Left ventricle myocardium inferior (tissue), 1 donor: ENCODE measurements at places on chromosomes 7 and 10.
A peak's percentile ranks its signal among the peaks of the same experiment; 100 is the strongest.

GRCh38 chr7:55887821-55888247 is 578 bp downstream of the ZNF713 start:
- no peak for DNase-seq

GRCh38 chr7:94656925-94657731 is 1.2 kb upstream of the SGCE start:
- DNase-seq, result no peak

- DNase-seq, result no peak
These were observed 186.6 kb downstream of the DNAJB6 start for GRCh38 chr7:157523371-157523765.

DNA sequence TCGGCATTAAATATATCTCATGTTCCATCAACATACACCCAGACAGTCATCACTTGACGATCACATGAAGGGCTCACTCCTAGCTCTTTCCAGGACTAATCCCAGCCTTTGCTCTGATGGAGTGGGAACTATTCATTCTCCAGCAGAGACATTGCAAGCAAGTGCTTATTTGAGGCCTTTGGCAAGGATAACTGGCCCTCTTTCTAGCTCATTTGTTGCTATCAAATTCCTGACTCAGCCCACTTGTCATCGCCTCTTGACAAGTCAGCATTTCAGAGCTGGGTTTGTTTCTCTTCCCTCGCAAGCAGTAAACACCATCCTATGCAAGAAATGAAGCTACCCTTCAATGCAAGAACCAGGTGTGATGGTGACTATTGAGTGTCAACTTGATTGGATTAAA is 1165.7 kb upstream of the AUTS2 start:
- DNase-seq, result no peak

- no peak for DNase-seq
These were observed 99.9 kb upstream of the ZNF32 start for GRCh38 chr10:43748560-43748959.

DNA sequence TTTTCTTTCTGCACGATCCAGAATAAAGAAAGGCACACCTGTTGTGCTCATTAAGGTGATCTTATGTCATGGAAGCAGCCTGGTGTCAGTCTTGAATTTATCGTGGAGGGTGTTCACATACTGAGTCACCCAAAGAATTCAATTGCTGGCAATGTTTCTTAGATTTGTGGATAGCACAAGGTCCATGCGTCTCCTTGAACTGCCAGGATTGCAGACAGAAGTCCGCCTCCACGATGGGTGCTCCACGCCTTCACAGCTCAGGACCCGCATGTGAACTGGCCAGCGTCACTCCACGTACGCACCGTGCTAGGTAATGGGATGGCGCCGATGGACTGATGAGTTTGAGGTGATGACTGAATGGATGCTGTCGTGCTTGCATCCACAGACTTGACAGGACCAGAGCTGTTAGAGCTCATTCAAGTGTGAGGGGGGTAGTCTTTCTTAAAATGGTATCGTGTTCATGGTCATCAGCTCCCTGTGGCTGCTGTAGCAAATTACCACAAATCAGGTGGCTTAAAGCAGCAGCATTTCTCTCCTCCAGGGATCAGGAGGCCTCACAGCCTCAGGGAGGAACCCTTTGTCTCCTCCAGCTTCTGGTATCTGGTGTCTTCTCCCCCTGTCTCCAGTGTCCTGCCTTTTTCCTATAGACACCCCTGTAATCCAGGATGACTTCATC is 65.4 kb upstream of the DNAJB6 start:
- DNase-seq, result no peak

- no peak for DNase-seq
These were observed 633.9 kb downstream of the ARL4A start for GRCh38 chr7:13321316-13321715.

DNA sequence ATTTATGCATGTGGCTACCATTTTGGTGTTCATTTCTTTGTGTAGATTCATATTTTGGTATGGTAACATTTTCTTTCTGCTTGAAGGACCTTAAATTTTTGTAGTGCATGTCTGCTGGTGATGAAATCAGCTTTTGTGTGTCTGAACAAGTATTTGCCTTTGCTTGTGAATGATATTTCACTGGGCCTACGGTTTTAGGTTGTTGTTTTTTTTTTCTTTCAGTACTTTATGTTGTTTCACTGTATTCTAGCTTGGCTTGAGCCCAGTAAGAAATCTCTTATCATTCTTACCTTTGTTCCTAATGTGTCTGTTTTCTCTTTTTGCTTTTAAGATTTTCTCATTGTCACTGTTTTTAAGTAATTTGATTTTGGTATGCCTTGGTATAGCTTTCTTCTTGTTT is 31.9 kb downstream of the SAMD8 start:
- no peak for DNase-seq

- DNase-seq, result no peak
These were observed 131.7 kb downstream of the RTKN2 start for GRCh38 chr10:62136931-62137330.

GRCh38 chr10:34615770-34616169 is 199.3 kb downstream of the PARD3 start:
- DNase-seq, result no peak

- DNase-seq, result no peak
These were observed 2.2 kb upstream of the ARHGAP12 start for GRCh38 chr10:31930856-31931255.

- peak; percentile 42 for DNase-seq
These were observed 598.5 kb downstream of the SORCS3 start for GRCh38 chr10:105239311-105240219.

DNA sequence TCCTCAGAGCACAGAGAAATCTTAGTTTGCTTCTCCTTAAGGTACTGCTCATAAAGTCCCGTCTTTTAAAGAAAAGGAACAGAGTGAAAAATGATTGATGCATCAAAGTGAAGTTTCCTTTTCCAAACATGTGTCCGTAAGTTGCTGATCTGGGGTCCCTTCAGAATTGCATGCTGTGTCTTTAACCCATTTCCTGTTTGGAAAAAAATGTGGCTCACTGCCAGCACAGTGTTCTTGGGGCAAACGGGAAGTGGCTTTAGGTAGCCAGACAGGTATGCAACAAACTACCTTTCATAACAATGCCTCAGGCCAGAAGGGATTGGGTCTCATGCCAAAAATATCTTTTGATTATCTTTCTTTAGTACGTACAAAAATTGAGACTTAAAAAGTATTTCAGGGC is 50.9 kb downstream of the TFAM start:
- DNase-seq, result no peak

DNA sequence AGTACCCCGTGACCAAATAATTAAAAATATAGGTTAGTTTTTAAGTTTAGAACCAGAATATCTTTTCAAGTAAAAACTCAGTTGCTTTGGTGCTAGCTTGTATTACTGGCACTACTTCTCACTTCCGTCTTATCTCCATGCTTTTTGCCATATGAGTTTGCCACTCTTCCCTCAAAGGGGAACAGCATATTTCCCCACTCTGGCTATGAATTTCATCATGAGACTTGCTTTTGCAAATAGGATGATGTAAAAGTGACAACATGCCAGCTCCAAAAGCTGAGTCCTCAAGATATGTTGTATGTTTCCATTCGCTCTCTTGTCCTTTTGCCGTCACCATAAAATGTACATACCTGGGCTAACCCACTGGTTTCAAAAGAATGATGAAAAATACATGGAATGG is 178.1 kb upstream of the SEMA3A start:
- no peak for DNase-seq

- DNase-seq, result no peak
These were observed 83.2 kb downstream of the USP6NL start for GRCh38 chr10:11528286-11528685.

- DNase-seq, result no peak
These were observed 45.7 kb upstream of the STRIP2 start for GRCh38 chr7:129388333-129389098.

GRCh38 chr10:69048103-69048502 is 39.8 kb upstream of the SRGN start:
- DNase-seq, result peak; percentile 33

DNA sequence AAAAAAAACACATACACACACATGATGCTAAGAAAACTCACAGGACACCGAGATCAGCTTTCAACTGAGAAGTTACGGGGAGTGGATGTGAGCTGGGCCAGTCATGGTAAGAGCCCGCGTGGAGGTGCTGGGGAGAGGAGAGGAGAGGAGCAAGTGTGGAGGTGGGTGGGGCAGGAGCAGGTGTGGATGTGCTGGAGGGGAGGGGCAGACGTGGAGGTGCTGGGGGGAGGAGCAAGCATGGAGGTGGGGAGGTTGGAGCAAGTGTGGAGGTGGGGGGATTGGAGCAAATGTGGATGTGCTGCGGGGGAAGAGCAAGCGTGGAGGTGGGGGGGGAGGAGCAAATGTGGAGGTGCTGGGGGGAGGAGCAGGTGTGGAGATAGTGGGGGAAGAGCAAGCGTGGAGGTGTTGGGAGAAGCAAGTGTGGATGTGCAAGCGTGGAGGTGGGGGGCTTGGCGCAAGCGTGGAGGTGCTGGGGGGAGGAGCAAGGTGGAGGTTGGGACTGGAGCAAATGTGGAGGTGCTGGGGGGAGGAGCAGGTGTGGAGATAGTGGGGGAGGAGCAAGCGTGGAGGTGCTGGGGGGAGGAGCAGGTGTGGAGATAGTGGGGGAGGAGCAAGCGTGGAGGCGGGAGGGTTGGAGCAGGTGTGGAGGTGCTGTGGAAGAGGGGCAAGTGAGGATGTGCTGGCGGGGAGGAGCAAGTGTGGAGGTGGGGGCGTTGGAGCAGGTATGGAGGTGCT is 24.5 kb upstream of the NCAPG2 start:
- DNase-seq, result no peak

DNA sequence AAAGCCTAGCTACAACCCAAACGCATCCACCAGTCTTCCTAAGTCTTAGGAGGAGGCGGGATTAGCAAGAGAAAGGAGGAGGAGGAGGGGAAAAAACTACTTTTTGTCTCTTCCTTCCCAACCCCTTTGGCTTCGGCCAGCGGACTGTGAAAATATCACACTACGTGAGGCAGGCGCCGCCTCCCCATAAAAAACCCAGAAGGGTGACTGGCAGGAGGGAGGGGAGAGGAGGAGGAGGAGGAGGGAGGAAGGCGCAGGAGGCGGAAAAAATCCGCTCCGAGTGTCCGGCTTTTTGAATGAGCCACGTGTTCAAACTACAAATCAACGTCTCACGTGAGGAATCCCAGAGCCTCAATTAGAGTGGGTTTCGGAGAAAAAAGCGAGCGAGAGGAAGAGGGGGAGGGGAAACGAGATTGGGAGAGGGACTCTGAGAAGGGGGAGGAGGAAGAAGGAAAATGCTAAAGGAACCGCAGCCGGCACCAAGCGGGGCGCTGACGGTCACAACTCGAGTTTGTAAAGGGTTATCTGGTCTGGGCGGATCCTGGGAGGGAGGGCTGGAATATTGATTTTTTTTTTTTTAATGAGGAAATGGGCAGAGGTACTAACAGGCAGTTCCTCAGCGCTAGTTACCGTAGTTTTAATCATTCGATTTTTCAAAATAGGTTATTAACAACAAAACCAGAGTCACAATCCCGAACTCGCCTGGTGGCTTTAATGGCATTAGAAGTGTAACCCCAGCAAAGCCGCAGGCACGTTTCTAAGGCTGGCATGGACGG is at the start of gene IGF2BP3:
Gene IGF2BP3 (minus strand): TSS at position 162 of the 776 bp plus-strand sequence. CDS start 381 bp downstream, outside the sequence.
- no peak for DNase-seq

DNA sequence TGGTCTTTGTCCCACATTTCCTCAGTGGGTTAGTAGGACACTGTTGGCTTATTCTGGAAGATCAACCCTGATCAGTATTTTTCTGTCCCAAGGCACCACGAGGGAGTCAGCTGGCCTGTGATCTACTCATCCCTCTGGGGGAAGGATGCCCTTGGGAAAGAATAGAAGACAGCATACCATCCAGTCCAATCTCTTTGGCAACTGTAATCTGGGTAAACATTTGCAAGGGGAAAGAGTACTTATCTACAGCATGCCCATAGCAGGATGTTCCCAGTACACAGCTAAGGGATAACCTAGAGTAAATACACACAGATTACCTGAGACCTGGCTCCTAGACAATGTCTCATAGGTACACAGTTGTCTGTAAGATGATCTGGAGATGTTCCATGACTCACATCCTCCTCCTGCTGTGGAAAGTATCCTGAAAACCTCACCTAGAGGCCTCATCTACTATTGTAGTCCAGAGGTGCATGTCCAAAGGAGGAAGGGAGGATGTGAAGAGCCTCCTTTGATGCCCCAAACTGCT is 134.3 kb upstream of the VWC2 start:
- DNase-seq, result no peak

DNA sequence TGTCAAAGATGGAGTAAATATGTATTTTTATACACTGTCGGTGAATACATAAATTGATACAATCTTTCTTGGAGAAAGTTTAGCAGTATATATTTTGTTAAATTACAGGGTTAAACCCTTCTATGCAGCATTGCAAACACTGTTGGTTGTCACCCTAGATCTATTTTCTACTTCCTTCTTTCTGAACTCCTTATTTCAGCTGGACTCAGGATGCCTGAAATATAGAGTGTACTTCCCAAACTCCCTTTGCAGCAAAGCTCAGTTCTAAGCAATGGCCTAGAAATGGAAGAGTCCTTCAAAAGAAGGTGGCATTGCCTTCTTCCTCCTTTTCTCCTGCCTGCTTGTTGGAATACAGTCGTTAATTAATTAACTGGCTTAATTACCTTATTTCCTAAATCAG is 20.6 kb downstream of the CUBN start:
- DNase-seq, result no peak

GRCh38 chr7:87375662-87376435 is 30.4 kb downstream of the CROT start:
- no peak for DNase-seq

GRCh38 chr7:92809760-92810573 is 26.4 kb downstream of the CDK6 start:
- DNase-seq, result peak; percentile 26

DNA sequence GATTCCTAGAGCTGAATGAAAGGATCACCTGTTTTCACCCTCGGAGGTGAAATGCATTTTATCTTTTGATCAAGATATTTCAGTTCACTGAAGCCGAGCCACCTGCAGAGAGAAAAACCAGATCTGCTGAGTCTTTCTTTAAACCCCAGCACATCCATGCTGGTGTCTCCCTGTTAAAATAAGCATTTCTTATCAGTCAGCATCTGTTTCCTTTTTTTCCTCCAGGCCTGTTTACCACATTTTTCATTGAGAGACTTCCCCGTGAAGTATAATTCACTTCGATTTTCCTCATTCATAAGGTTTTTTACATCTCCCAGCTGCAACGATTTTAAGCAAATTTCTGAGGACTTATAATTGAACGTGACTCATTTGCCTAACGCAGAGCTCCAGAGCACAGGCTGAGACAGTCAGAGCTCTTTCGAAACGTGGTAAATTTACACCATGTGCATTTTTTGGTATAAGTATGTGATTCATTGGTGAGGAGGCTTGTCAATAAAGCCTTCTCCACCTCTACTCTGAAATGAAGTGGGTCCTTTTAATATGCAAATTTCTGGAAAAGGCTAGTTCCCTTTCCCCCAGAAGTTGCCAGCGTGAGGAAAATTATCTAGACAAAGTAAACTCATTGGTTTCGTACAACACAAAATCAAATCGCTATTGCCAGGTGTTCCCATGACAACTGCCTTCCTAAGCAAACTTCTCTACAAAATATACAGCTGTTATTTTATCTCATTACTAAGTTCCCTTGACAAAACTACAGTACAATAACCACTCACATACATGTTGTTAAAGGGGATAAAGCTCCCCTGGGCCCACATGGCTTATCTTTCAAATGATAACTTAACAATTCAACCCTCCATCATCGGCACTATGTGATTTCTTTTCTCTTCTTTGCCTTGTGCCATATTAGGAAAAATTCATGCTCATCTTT is 374.8 kb upstream of the AKR1E2 start:
- no peak for DNase-seq

GRCh38 chr10:123942114-123942861 is 50.7 kb upstream of the CPXM2 start:
- no peak for DNase-seq

GRCh38 chr7:102096706-102097427 is 189.8 kb upstream of the SH2B2 start:
- no peak for DNase-seq
